ENCODE measurements at places on chromosomes 3 and 15. TPM values are rescaled to one million over a fixed set of nuclear protein-coding genes. Genes with fewer than 3 reads are reported as not detected.

The ACOX2 gene
- 19.2 TPM for total RNA-seq

The RTP2 gene
- not detected for total RNA-seq

The CPN2 gene
- total RNA-seq = not detected

DNA sequence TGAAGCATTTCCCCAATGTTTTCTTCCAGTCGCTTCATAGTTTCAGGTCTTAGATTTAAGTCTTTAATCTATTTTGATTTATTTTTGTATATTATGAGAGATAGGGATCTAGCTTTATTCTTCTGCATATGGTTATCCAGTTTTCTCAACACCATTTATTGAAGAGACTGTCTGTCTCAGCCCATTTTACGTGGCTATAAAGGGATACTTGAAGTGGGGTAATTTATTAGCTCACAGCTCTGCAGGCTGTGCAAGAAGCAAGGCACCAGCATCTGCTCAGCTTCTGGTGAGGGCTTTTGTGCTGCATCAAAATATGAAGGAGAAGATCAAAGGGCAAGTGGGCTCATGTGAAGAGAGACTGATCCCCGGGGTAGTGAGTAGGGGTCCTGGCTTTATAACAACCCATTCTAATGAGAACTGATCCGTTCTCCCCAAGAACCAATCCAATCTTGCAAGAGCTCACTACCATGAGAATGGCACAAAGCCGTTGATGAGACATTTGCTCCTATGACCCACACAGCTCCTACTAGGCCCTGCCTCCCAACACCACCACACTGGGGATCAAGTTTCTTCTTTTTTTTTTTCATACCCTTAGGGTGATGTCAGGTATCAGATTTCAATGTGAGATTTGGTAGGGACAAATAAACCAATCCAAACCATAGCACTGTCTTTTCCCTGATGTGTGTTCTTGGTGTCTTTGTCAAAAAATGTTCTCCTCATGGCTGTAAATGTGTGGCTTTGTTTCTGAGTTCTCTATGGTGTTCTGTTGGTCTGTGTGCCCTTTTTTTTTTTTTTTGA is 63.2 kb downstream of the IQGAP1 start:
- DNase-seq = no peak

The DAPK2 gene
- 3.7 TPM for total RNA-seq

DNA sequence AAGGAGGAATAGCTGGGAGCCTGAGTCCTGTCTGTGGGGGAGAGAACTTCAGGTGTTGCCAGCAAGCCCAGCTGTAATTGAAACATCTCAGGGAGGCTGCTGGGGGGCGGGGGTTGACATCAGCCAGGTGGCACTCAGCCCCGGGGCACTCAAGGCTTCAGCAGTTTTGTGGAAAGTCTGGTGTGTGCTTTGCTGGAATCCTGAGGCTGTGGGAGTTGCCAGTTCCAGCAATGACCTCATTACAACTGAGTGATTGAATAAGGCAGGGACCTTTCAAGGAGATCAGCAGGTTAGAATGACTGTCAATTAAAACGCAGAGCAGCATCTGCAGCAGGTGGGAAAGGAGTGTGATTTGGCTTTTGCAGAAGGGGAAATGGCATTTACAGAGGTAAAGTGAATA is 75.7 kb downstream of the FAM43A start:
- DNase-seq = no peak

Data from fibroblast of the aortic adventitia (primary cell).